Nasal cavity respiratory epithelium epithelial cell of viscerocranial mucosa (primary cell): ENCODE measurements at places on chromosomes 3 and 15. TPM values are rescaled to one million over a fixed set of nuclear protein-coding genes. Genes with fewer than 3 reads are reported as not detected.

TMEM44 gene
- total RNA-seq = 8.2 and 13.6 TPM in 2 replicates

ZNF80 gene
- not detected in 2 replicates for total RNA-seq

SKOR1 gene
- under 0.01 and 0.14 TPM in 2 replicates for total RNA-seq

CLDN16 gene
- 1.0 and 3.4 TPM in 2 replicates for total RNA-seq

GTF2A2 gene
- 29.4 and 32.5 TPM in 2 replicates for total RNA-seq

BUB1B gene
- total RNA-seq = 0.64 and 0.68 TPM in 2 replicates

KCNMB3 gene
- total RNA-seq = 0.34 and 1.1 TPM in 2 replicates

CYP11A1 gene
- total RNA-seq = under 0.01 and 0.07 TPM in 2 replicates

PLOD2 gene
- total RNA-seq = 20.8 and 113 TPM in 2 replicates

SPATA12 gene
- not detected in 2 replicates for total RNA-seq

ATOSA gene
- total RNA-seq = 16.7 and 38.7 TPM in 2 replicates

TMC3 gene
- not detected in 2 replicates for total RNA-seq

SCAANT1 gene
- not detected in 2 replicates for total RNA-seq

NANOGP8 gene
- total RNA-seq = 0.07 TPM in 1 of 2 replicates, not detected in the other

COL7A1 gene
- 121 and 420 TPM in 2 replicates for total RNA-seq

CLEC3B gene
- not detected in 2 replicates for total RNA-seq

MKRN3 gene
- total RNA-seq = 3.4 and 7.9 TPM in 2 replicates

SPINK8 gene
- total RNA-seq = not detected in 2 replicates

CGNL1 gene
- 1.4 and 1.9 TPM in 2 replicates for total RNA-seq

NRG4 gene
- total RNA-seq = 0.85 TPM in 1 of 2 replicates, not detected in the other

ZNF654 gene
- 15.4 and 23.8 TPM in 2 replicates for total RNA-seq

GOLIM4 gene
- total RNA-seq = 21.9 and 39.6 TPM in 2 replicates

MOBP gene
- total RNA-seq = not detected in 2 replicates

IFT122 gene
- 4.8 and 10.5 TPM in 2 replicates for total RNA-seq

GOLGA8G gene
- total RNA-seq = 0.07 TPM in 1 of 2 replicates, not detected in the other

CPEB1 gene
- total RNA-seq = 0.07 TPM in 1 of 2 replicates, not detected in the other

ZNF501 gene
- 7.9 and 8.2 TPM in 2 replicates for total RNA-seq

FANCD2 gene
- 2.4 TPM in 2 replicates for total RNA-seq

GABRB3 gene
- total RNA-seq = 0.34 and 5.4 TPM in 2 replicates
